ENCODE measurements at places on chromosomes 3 and 15.

DNA sequence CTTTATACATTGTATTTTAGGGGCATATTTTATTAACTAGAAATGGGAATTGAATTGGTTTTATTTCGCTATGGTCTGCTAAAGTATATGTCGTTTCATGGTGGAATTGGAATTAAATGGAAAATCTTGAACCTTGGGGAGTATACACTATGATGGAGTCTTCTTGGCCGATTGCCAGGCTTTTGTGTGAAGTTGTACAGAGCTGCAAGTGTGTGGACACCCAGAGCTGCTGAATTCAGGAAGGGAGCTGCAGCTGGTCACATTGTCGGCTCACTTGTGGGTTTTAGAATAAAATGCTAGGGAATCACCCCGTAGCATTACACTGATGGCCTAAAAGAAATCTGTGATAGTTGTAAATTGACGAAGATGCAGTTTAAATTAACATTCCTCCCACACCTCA, 35.1 kb downstream of the USP3 start:
- no peak for DNase-seq

DNA sequence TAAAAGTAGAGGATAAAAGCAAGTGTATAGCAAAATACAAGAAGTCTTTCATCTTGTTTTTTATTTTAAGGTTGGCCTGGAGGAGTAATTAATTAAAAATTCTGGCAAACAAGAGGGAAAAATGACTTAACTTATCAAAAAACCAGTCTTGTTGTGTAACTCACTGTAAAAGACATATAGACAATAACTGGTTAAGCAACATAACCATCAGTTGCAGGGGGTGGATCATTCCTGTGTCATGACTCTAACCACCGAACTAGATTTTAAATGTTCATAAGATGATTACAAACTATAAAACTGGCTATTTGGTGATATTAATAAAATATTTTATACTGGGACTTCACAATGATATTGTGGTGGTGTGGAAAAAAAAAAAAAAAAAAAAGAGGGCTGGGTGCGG, 130.6 kb downstream of the STAG1 start:
- no peak for DNase-seq

DNA sequence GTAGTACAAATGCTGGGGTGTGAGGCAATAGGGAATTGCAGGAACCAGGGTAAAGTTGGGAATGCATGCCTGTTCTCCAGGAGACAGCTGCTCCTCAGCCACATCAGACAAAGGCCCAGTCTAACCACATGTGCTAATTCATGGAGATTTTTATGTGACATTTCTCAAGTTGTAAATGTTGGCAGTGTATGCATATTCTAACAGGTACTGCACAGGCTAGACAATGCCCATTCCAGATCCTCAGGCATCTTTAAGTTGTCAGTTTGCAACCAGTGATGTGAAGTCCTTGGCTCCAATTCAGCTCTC, 84.9 kb downstream of the EEFSEC start:
- no peak for DNase-seq

DNA sequence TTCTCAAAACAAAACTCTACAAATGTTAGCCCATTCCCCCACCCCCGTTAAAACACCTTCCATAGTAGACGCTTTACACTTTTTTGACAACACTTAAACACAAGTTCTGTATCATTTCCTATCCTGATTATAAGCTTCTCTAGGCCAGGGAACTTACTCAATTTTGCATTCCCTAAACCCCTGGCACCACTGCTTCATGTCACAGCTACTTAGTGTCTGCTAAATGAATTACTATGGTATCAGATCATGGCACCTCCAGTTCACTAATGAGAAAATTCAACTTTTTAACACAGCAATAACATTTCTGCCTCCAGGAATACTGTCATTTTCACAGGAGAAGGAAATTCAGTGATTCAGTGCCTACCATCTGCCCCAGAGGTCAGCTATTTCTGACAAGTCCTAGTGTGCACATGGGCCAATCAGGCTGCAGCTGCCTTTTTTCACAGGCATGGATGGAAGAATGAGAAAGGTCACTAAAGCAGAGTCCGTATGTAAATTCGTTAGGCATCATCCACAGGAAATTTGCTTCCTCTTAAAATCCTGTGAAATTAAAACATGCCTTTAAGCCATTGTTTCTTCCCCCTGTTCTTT, 18.5 kb downstream of the SFMBT1 start:
- DNase-seq: no peak

- DNase-seq: no peak
Measured at GRCh38 chr3:190495796-190496195, 18.1 kb upstream of the IL1RAP start.

- DNase-seq: no peak
Measured at GRCh38 chr3:20096135-20096685, 56.0 kb downstream of the KAT2B start.

- no peak for DNase-seq
Measured at GRCh38 chr3:144128108-144128892, 156.7 kb downstream of the DIPK2A start.

GRCh38 chr3:186732169-186732766, 15.1 kb downstream of the KNG1 start:
- DNase-seq: no peak
